ENCODE measurements at places on chromosomes 7 and 10.

- DNase-seq = no peak
These were observed 7.3 kb upstream of the ZNF853 start for GRCh38 chr7:6608081-6608480.

- no peak for DNase-seq
These were observed 525.8 kb downstream of the ZNF33B start for GRCh38 chr10:42112331-42113157.

DNA sequence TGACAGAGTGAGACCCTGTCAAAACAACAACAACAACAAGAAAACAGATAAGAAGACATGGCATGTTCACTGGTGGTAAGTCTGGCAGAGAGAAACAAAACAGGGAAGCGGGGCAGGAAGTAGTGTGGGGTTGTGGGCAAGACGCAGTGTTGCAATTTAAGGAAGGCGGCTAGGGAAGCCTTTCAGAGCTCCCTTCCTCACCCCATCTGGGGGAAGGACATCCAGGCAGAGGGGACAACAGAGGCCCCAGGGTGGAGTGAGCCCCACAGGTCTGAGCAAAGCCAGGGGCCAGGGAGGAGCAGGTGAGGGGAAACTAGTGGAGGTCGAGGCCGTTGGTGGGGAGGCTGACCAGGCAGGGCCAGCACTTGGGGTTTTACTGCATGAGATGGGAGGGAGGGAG lies 16.8 kb downstream of the LAT2 start:
- DNase-seq = no peak

- no peak for DNase-seq
These were observed 278.7 kb downstream of the SDK1 start for GRCh38 chr7:3579638-3580219.

DNA sequence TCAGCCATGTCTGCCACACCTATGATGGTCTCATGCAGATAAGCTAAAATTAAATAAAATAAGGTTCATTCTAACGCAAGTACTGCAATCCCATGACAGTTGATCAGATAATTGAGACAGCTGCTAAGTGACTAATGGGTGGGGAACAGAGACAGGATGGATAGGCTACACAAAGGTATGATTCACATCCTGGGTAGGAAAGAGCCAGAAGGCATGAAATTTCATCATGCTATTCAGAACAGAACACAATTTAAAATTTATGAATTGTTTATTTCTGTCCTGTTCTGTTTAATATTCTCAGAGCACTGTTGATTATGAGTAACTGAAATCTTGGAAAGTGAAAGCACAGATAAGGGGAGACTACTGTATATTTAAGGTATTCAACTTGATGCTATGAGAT lies 381.8 kb upstream of the SORCS1 start:
- DNase-seq = no peak

Measured in esophagus squamous epithelium (tissue), 5 donors.